ENCODE measurements at places on chromosomes 2 and 18.

DNA sequence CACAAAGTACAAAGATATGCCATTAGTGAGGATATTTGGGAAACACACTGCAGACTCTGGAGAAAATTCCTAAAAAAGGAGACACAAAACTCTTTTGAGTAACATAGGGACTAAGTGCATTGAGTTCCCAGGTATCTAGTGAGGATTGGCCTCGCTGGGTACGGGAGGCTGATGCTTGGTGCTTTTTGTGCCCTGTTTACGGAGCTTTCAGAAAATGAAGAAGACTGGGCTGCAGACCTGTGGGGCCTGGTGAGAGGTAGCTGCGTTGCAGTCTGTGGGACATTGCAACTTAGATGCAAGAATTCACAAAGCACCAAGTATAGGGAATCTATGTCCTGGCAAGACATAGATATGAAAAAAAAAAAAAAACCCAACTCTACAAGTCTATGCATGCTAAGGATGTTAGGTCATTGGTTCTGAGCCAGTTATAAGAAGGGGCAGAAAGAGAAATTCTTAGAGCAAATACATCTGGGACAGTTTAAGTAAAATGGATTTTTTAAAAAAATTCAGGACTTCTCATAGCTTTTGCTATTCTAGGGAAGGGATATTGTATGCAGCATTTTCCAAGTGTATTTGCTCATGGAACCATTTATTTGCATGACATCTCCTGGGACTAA, 156.0 kb downstream of the SLC4A3 start:
- DNase-seq, result no peak

DNA sequence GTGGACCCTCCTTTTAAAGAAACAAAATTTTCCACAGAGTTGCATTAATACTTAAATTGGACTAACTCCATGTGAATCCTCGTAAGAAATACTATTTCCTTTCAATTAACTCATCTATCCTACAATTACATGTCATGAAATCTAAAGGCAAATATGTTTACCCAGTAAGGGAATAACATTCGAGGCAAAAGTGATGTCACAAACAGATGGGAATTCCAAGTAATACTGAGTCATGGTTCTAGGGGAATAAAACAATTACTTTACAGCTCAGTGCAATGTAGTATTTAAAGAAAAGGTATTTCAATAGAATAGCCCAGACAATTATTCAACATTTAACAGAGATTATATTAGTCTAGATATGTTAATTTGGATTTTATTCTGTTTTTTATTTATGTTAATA, 205.8 kb downstream of the ZNF385B start:
- DNase-seq, result no peak

GRCh38 chr2:72727356-72727755, 98.5 kb downstream of the EXOC6B start:
- DNase-seq, result no peak

GRCh38 chr2:191276792-191277465, 31.7 kb downstream of the MYO1B start:
- no peak for DNase-seq

DNA sequence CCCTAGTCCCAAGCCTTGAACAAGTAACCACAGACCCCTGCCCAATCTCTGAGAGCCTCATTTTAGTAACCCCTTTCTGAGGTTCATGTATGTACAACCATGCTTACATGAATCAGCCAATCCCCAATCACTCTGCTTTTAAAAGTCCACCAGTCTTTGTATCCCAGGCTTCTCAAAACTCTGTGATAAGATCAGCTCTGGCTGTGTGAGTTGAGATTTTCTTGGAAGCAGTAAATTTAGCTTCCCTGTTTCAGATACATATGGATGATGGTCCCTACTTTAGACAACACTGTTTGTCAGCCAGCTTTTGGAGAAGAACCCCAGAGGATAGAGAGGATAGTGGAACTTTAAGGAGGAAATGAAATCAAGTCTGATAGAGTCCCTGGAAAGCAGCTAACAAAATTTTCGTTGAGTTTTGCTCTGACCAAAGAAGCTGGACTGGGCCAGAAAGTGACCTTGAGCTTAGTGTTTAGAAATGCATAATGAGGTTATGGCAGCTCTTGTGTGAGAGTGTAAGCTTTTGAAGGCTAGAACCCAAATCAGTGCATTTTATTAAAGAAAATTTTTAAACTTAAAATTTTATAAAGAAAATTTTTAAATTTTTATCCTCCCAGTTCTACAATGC, 3.7 kb downstream of the ADNP2 start:
- DNase-seq, result no peak

- DNase-seq, result no peak
These were observed 260.5 kb downstream of the CALCRL start for GRCh38 chr2:187187519-187187918.

DNA sequence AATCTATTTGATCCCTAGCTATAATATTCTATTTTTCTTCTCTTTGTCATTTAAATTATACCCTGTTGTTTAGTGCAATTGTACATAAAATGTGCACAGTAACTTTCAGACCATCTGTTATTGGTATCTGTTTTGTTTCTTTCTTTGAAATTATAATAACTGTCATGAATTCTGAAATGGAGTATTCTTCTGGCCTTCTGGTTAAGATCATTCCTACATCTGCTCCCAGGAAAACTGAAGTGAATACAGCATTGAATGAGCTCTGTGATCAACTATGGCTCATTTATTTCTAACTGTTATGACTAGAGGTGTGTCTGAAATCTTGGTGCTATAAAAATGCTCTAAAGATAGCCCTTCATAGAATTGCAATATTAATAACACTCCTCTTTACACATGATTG, 788.4 kb upstream of the TMEFF2 start:
- DNase-seq, result no peak

GRCh38 chr18:8844721-8845148, 139.4 kb downstream of the MTCL1 start:
- DNase-seq, result peak; percentile 92

DNA sequence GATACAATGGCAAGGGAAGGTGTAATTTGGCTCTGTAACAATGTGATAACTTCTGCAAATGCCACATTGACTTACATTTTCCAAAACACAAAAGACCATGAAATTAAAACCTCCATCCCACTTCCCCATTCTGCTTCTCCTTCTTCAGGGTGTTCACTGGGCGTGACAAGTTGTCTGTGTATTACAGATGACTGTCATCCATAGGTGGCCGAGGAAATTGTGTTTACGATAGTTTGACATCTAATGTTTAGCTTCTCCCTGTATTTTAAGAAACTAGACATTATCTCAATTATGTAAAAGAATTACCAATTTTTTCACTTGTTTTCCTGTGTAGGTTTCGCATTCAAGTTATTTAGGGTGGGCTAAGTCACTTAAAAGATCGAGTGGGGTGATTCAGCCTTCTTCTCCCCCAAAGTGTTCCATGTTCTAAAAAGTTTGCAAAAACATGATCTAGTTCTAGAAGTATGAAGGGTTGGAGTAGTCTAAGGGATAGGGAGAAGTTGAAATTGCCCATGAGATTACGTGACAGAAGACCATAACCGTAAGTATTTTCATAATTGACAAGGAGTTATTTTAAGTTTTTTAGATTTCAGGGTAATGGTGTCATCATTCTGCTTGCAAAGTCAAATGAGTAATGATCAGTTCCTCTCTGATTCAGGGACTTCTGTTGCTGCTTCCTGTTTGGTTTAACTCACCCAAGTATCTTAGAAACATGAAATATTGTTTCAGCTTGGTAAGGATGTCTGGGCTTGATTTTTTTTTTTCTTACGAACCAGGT, 25.2 kb upstream of the CYTIP start:
- DNase-seq, result no peak

DNA sequence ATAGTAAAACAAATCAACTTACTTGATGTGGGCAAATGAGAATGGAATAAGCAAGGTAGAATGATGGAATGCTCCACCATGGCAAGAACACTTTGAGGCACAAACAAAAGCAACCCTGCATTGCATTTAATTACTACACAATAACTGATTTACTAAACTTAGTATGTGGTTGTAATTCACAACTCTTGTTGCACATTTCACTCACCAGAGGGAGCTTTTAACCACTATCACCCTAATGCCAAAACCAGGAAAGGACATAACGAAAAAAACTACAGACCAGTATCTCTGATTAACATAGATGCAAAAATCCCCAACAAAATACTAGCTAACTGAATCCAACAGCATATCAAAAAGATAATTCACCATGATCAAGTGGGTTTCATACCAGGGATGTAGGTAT, 659.8 kb downstream of the CPS1 start:
- DNase-seq, result no peak

- no peak for DNase-seq
These were observed 31.7 kb downstream of the UBXN4 start for GRCh38 chr2:135773319-135773718.

- DNase-seq, result no peak
These were observed 881.3 kb downstream of the LRRTM4 start for GRCh38 chr2:76640905-76641304.

DNA sequence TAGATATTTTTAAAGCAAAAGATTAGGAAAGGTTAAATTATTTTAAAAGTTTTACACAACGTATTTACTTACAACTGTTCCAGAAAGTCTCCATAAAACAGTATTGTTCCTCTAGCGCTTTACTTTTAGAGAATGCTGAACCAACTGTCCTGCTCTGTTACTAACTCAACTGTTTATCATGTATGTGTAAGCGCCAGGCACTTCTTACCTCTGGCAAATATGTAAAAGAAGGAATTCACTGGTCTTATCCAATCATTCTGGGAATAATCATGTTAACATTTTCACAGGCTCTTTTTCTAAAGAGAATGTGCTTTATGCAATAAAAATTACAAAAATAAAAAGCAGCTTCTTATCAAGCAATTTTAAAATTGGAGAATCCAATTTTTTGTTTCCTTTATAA, 68.0 kb downstream of the COBLL1 start:
- DNase-seq, result no peak

GRCh38 chr2:180599804-180600203, 380.6 kb upstream of the UBE2E3 start:
- no peak for DNase-seq

DNA sequence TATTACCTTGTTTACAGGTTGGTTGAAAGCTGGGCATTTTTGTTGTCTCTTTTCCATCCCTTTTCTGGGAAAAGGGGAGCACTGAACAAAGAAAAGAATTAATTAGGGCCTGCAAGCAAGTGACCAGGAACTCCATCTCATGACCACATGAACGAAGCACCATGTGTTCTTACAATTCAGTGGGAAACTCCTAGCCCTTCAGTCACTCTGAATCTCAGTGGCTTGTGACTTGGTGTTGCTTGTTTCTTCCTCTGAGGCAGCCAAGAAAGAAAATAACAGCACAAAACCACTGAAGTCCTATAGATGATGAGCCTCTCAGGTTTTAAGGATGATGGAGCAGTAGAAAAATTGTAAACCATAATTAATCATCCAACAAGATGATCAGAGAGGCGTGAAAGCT, 129.1 kb upstream of the CAB39 start:
- no peak for DNase-seq

- no peak for DNase-seq
These were observed 65.7 kb downstream of the LYPD6B start for GRCh38 chr2:149104221-149104620.

- no peak for DNase-seq
These were observed 47.6 kb downstream of the KCNE4 start for GRCh38 chr2:223099561-223099960.

DNA sequence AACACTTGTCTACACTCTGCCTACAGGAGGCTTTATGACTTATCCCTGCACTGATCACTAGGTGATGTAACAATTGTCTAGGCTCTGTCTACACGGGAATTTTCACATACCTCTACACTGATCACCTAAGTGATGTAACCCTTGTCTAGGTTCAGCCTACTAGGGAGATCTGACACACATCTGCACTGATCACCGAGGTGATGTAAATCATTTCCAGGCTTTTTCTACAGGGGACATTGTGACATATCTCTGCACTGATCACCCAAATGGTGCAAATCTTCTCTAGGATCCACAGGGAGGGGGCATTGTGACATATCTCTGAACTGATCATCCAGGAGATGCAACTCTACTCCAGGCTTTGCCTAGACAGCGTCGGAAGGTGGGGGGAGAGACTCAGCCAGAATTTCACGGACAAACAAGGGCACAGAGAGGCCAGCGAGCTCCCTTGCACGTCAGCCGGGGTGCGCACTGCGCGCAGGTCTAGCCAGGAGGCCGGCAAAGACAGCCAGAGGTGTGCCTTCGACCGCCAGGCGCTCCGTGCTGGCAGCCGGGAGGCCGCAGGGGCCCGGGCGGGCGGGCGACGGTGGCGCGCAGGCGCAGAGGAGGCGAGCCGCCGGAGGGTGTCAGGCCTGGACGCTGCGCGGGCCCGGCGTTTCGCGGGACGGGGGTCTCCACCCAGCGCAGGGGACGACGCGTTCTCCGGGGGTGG, 46.9 kb upstream of the USP14 start:
- DNase-seq, result no peak

DNA sequence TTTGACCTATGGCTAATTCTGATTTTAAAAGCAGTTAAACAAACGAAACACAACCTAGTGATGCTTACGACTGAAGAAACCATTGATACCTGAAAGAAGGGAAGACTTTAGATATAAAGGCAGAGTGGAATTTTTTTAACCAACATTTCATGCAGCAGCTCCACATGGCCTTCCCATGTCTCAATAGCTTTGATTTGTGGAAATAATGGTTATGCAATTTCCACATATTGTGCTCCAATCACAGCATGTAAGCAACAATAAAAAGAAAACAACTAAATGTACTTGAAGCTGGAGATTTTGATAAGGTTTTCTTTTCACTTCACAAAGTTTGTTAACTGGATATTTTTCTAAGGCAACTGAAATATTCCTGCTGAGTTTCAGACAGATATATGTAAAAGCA, 82.0 kb upstream of the SLC39A10 start:
- DNase-seq, result no peak

GRCh38 chr2:11408959-11409571, 56.9 kb downstream of the E2F6 start:
- no peak for DNase-seq

- no peak for DNase-seq
These were observed 1045.3 kb downstream of the TSN start for GRCh38 chr2:122800781-122801180.

DNA sequence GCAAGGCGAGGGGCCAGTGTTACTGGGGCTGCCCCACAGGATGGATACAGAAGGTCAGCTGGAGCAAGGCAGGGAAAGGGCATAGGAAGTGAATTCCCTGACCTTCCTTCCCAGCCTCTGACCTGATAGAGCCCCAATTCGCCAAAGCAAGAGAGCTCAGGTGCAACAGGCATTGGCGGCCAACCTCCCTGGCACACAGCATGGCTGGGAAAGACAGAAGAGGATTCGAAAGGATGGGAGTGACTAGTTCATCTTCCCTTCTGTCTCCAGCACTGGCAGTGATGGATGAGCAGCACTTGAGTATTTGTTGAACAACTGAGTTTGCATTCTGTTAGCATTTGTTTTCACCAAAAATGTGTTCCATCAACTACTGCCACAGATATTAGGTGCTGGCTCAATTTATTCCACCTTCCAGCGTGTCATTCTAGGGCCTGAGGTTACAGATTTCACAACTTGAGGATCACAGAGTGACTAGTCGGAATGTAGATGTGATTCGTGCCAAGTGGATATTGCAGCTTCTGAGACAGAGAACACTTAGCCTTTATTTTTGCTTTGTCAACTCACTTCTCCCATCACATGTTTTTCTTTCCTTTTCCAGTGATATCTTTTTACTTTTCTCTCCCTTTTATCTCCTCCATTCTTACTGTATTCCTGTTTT, 6.2 kb downstream of the COPS8 start:
- no peak for DNase-seq

GRCh38 chr2:209236377-209236776, 187.5 kb upstream of the MAP2 start:
- no peak for DNase-seq

GRCh38 chr2:74514368-74515270, at the start of gene TLX2:
Gene TLX2 (plus strand): TSS chr2:74514450. CDS start chr2:74514807, 357 bp downstream.
- DNase-seq, result no peak
